ENCODE measurements at places on chromosomes 1 and 21.

GRCh38 chr1:156281693-156282478 lies 739 bp downstream of the SMG5 start:
- DNase-seq: peak; percentile 60

- peak; percentile 71 for DNase-seq
Measured at GRCh38 chr1:236534151-236534651, 10.4 kb downstream of the LGALS8 start.

DNA sequence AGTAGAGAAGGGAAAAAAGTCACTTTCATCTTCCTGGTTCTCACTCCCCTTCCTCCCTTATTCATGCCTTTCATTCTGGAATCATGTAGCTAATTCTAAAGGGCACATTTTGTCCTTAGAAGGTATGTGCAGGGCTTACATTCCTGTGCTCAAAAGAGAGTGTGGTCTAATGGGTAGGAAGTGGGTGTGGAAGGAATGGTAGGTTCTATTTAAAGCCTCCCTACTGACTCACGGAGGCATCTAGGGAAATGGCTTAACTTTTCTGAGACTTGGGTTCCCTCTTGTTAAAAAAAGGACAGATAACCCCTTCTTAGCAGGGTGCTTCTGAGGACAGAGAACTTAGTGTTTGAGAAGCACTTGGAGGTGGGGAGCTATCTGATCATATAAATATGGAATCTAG lies 249.3 kb upstream of the DUSP10 start:
- no peak for DNase-seq

- no peak for DNase-seq
Measured at GRCh38 chr1:119324198-119324597, 44.4 kb upstream of the HAO2 start.

DNA sequence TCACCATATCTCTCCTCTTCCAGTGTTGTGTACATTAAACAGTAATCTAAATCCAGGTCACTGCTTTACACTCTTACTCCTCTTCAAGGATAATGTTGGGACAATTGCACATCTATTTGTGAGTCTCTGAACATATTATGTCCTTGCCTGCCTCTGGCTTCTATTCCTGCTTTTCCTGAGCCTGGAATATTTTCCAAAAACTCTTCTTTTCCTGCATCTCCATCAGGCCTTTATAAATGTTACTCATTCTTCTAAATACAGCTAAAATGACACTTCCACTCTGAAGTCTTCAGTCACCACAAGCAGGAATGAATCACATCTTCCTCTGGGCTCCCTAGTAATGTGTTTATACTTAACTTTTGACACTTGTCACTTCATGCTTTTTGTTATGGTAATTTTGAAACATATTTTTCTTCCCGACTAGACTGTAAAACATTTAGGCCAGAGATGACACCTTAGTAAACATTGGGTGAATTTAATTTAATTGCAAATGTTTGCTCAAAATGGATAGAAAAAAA lies 396.0 kb downstream of the LRRIQ3 start:
- no peak for DNase-seq

GRCh38 chr1:156356262-156356874 lies 12.6 kb upstream of the RHBG start:
- DNase-seq: peak; percentile 35

GRCh38 chr1:2469103-2469940 lies 6.8 kb upstream of the PLCH2 start:
- DNase-seq: no peak

DNA sequence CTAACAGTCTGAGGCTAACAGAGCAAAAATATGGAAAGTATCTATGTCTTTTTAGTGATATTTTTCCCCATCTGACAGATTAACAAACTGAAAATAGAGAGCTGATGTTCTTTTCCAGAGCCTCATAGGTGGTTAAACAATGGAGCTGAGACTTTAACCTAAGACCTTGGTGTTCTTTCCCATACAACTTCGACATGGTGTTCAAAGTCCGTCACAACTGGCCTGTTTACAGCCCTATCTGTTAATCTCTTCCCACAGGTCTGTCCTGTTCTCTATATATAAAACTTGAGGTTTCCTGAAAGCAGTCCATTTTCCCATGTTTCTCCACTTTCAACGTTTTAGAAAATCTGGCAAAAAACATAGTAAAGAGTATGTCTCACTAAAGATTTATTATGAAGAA lies 395.7 kb downstream of the BRINP2 start:
- no peak for DNase-seq

GRCh38 chr21:36791695-36792470 lies 93.0 kb downstream of the SIM2 start:
- DNase-seq: no peak

GRCh38 chr21:38793926-38794713 lies 11.6 kb upstream of the ETS2 start:
- DNase-seq: no peak

- no peak for DNase-seq
Measured at GRCh38 chr1:234606784-234607108, 3.2 kb downstream of the IRF2BP2 start.

DNA sequence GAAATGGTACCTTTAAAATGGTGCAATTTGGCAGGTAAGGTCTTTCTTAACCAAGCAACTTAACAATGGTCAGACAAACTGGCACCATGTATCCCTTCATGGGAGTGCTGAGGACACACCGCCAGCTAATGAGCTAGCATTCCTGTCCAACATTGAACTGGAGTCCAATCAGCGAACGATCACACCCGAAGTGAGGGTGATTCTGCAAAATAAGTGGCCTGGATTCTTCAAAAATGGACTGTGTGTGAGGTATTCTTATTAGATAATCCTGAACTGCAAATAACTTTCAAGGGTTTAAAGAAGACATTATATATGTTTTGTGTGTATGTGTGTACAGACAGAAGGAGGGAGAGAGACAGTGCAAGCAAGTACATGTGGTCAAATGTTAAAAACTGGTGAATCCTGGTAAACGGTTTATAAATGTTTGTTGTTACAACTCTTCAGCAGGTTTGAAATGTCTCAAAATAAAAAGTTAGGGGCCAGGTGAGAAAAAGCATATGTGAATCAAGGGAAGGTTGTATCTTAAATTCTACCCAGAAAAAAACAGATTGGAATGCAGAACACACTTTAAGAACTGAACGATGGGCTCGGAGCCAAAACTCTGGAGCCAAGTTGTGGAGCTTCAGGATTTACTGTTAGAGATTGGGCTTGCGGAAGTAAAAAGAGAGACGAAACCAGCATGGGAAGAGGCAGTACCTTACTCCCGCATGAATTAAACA lies 20.9 kb downstream of the GADD45A start:
- no peak for DNase-seq

DNA sequence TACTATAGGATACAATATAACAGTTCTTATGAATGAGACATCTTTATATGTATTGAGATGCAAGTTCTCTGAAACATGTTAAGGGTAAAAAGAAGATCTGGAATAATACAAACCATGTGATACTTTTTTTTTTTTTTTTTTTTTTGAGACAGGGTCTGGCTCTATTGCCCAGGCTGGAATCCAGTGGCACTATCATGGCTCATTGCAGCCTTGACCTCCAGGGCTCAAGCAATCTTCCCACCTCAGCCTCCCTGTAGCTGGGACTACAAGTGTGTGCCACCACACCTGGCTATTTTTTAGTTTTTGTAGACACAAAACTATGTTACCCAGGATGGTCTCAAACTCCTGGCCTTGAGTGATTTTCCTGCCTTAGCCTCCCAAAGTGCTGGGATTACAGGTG lies 22.1 kb upstream of the MCL1 start:
- no peak for DNase-seq

Measured in activated CD4-positive, alpha-beta memory T cell treated with anti-CD3 and anti-CD28 coated beads for 36 hours (primary cell).